Adipocyte (in vitro differentiated cells): ENCODE measurements at places on chromosomes 7 and 10.

DNA sequence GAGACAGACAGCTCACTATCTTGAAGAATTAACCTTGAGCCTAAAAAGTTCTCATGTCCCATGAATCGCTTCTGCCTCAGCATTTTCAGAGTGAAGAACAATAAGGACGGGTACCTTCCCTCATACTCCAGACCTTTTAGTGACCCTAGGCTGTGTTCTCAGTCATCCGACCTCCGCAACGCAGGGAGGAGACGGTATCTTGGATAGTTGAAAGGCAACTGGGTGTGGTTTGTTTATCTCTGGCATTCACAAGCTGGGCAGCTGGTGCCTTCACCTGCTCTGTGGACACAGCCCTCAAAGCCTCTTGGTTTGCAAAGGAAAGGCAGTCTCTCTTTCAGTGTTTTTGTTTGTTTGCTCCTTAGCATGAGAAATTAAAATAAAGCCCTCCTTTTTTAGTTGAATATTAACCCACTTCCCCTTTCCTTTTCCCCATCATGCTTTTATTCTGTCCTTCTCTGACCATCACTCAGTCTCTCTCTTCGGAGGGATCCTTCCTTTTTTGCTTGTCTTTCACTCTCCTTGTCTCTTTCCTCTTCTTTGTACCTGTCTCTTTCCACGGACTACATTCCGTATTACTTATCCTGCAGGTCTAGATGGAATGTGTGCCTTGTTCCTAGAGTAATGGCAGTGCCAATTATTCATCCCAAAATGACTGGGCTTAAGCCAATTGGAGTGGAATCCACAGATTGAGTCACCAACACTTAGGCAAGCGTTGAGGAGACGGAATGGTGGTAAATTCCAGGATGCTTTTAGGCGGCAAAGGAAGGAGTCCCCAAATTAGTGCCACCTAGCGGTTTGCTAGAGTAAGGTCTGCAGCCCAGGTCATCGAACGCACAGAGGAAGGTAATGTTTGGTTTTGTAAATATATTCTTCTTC lies 45.8 kb downstream of the PRR15 start:
- peak; percentile 20 for DNase-seq

GRCh38 chr10:73914036-73914435 lies 3.1 kb downstream of the PLAU start:
- no peak for DNase-seq

DNA sequence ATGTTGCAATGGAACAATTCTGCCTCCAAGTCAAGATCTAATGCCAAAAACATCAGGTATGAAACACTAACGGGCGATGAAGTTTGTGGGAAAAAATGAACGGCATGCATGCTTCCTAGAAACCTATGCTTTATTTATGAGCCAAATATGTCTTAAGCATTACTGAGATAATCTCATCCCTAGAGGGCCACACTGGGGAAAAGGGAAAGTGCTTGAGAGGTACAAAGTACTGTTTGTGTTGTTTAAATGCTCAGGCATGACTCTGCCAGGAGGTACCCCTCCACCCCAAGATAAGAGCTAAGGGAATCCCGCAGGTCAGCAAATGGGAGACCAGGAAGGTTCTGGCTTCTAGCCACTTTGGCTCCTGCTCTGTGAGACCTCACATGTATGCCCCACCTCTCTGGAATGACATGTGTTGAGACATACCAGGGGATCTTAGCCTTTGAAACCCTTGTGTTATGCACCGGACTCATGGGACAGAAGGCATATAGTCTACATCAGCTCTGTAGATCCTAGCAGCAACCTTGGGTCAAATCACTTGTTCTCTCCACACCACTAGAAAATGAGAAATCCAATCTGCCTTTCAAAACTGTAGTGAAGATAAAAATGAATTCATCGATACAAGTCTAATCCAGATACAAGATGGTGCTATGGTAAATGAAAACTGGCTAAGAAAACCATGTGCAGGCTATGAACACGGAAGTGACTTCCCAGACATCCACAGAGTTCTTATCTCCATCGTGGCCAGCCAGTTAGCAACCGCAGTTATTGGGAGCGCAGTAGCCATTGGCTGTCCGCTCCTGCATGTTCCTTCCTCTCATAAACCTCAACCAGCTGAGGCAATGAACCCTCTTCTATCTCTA lies 61.0 kb downstream of the CREB3L2 start:
- peak; percentile 67 for DNase-seq

DNA sequence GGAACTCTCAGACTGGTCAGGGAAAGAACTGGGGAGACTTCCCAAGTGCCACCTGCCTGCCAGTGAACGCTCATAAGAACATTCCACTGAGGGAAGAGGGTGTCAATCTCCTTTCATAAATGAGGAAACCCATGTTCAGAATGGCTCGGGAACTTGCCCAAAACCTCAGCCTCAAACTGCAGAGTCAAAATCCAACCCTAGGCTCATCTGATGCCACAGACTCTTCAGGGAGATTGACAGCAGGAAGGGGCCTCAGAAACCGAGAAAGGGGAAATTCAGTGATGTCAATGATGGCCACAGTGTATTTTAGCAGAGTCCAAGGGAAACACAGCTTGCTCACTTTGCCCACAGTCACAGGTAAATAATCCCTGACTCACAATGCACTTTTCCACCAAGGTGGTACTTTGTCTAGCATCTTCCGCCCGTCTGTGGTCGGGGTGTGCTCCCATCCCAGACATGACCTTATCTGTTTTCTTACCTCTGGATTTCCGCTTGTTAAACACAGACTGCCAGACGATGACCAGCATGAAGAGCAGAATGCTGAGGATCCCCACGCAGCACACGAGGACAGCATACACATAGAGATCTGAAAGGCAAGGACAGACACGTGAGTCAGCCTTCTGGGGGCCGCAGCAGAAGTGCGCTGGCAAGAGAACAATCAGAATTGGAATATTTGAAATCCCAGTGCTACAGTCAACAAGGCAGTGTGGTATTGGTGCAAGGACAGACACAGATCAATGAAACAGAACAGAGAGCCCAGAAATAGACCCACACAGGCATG lies 38.4 kb downstream of the VSTM4 start:
- no peak for DNase-seq

DNA sequence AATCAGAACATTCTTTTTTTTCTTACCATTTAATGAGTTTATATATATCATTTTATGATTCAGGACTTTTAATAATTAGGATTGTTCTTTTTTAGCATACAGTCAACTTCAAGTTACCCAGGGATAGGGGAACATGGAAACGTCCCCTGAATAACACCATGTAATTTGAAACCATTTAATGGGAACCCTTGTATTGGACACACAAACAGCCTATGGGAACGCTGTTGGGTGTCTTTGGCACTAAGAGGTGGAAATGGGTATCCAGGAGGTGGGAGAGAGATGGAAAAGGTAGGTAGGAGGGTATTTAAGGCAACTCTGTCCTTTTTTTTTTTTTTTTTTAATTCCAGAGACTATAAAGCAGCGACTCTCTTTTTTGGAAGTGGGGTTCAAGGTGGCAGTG lies 2.6 kb downstream of the LUC7L2 start:
- DNase-seq, result peak; percentile 20

DNA sequence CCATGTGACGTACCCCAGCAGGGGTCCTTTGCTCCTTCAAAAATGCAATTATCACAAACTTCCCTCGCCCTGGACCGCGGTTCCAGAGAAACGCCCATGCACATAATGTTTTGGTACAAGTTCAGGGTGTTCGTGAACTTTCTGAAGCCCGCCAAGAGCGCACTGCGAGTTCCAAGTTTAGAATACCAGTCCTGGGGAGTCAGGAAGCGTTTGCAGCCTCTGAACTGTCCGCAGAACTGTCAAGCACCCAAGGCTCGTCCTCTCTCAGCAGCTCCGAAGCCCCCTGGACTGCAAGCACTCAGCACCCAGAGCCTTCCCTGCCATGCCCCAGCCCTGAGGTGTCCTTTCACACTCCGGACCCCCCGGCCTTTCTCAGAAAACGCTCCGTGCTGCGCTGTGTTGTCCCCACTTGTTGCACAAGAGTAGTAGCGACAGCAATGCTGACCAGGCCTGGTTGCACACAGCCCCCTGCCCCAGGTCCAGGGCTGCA lies 30.3 kb downstream of the CALML3 start:
- no peak for DNase-seq
